Kidney epithelial cell (primary cell): ENCODE measurements at places on chromosomes 7 and 10. TPM values are rescaled to one million over a fixed set of nuclear protein-coding genes. Genes with fewer than 3 reads are reported as not detected.

GRCh38 chr10:43846968-43847367, 198.3 kb upstream of the ZNF32 start:
- DNase-seq: no peak

- no peak for DNase-seq
Measured at GRCh38 chr10:108049668-108050067, 885.2 kb upstream of the SORCS1 start.

- DNase-seq: no peak
Measured at GRCh38 chr7:43456200-43456599, 126.7 kb upstream of the STK17A start.

The NEUROG3 gene
- not detected in 2 replicates for total RNA-seq

The SCIN gene
- total RNA-seq: 8.6 and 14.7 TPM in 2 replicates

DNA sequence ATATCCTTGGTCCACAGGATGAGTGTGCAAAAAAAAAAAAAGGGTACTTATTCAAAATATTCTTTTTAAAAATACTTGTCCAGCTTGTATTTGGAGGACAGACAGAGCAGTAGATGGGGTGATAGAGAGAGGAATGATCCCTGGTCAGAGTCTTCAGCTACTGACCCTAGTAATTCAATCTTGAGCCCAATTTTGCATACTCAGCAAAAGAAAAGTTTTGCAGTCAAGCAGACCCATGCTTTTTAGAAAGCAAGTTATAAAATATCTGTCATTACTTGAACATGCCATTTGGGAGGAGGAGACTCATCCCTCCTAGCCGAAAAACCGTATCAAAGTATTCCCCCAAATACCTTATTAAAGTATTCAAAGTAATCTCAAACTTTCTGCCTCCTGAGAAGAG, 585.0 kb downstream of the KCNMA1 start:
- DNase-seq: no peak

DNA sequence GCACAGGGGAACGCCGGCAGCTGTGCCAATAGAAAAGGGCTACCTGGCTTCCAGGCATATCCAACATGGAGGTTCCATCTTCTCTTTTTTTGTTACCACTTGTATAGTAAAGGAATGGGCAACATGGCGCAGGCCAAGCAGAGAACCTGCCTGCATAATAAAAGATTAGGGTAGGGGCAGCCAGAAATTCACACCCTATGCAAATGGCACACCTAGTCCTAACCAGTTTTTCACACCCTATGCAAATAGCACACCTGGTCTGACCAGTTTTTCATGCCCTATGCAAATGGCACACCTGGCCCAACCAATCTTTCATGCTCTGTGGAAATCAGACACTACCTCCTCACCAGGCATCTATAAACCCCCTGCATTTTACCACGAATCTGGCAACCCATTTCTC, 369.5 kb downstream of the IPMK start:
- DNase-seq: no peak

The RBP3 gene
- total RNA-seq: not detected in 2 replicates

The MALSU1 gene
- 50.9 and 58.5 TPM in 2 replicates for total RNA-seq

DNA sequence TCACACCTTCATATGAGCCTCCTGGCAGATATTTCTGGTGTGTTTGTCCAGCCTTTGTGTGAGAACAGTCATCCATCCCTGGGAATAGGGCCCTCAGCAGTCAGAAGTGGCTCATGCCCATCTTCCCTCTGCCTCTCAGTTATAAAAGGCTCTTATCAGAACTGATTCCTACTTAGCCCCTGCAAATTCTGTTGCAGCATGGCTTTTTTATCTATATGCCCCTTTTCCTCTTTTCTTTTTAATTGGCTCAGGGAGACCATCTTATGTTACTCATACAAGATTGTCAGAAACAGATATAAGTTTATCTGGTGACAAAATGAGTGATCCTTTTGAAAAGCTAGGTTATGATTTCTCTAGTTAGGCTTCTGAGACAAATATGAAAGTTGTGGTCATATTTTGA, 194.1 kb downstream of the CREB5 start:
- no peak for DNase-seq

The SYNPO2L gene
- not detected in 2 replicates for total RNA-seq

The ATOH7 gene
- total RNA-seq: not detected in 2 replicates

GRCh38 chr10:127889605-127890195, 3.0 kb downstream of the CLRN3 start:
- DNase-seq: peak; percentile 34

The SGMS1 gene
- 27.0 and 45.7 TPM in 2 replicates for total RNA-seq

The CFAP43 gene
- 0.34 and 0.75 TPM in 2 replicates for total RNA-seq

DNA sequence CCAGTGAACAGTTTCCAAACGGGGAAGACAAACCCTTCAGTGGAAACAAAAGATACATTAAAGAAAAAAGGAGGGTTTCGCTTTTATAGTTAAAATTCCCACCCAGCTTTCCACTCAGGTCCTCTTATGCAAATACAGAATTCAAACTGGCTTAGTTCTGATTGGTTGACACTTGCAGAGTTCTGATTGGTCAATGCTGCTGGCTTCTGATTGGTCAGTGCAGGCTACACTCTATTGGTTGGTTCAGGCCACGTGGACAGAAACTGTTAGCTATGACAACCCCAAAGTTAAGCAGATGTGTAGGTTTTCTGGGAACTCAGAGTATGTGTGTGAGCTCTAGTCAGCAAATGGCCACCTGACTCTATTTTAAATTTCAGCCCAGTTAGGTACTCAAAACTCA, 80.0 kb downstream of the FBXL13 start:
- DNase-seq: no peak

The MMD2 gene
- total RNA-seq: not detected in 2 replicates

The SYT15B gene
- 0.21 and 0.82 TPM in 2 replicates for total RNA-seq

DNA sequence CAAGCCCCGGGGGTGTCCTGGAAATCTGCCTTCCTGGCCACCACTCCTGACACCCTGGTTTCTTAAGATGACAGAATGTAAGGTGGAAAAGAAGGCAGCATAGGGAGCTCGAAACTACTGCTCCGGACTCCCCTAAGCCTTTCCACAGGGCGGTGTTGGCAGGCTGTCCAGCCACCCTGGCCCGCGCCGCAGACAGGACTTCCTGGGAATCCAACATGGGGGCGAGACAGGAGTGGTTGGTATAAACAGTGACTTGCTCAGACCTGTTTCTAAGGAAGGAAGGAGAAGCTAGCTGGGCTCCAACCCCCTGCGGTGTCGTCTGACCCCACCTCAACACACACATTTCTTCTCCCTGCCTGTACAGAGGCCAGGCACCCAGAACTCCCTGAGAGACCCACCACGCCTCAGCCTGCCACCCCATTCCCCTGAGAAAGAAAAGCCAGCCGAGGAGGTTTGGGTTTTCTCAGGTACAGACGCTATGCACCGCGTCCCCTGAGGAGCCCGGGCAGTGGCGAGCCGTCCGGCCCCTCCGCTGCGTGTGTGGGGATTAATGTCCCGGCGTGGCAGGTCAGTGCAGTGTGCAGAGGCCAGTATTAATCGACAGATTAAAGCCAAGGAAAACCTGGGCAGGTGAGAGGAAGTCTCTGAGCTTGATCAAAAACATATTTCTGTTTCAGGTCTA, 349.6 kb upstream of the MKI67 start:
- no peak for DNase-seq

The HOXA5 gene
- 18.8 and 19.1 TPM in 2 replicates for total RNA-seq

The FRMD4A gene
- 27.4 and 28.2 TPM in 2 replicates for total RNA-seq

DNA sequence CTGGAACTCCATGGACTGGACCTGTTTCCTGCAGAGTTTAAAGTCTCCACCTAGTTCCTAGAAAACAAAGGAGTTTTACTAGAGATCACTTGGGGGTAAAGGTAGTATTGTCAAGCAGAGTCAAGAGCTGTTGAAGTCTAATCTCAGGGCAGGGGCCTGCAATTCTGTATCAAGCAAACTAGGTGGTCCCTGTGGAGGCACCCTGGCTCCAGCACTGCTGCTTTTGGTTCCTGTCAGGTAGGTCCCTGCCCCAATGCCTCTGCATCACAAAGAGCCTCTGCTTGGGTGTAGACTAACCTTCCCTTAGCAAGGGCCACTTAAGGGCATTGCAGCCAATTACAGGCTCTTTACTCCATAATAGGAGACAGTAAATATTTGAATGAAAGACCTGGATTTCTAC, 22.5 kb downstream of the ZSCAN25 start:
- DNase-seq: no peak

The GDF10 gene
- not detected in 2 replicates for total RNA-seq

DNA sequence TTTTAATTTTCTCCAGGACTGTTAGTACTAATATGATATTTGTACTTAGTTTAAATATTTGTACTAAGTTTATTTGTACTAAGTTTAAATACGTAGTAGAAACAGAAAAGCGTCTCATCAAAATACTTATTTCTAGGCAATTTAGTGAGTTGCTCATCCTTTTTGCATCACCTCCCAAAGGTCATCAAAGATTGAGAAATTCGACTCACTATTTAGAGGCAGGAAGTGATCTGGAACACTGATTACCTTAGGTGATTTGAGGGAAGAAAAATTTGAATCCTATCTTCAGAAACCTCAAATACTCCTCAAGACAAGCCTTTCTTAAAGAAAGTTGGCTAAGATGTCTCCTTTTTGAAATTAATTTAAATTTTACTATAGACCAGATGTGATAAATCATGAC, 14.5 kb downstream of the WNT16 start:
- DNase-seq: peak; percentile 9

DNA sequence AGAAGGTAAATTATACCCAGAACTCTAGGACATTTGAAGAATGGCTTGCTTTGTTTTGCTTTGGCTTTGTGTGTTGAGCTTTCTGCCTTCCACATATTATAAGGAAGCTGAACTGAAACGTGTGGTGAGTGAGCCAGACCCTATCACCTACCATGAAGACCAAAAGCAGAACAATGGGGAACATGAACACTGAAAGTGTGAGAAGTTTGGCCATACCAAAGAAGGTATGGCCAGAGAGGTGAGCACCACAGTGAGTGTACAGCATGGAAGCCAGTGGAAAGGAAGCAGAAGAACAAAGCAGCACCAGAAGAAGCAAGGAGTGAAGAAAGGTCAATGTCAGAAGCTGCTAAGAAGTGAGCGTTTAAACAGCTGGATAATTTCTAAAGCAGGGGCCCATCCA, 59.7 kb upstream of the CCDC71L start:
- DNase-seq: no peak

The FAM237B gene
- not detected in 2 replicates for total RNA-seq

DNA sequence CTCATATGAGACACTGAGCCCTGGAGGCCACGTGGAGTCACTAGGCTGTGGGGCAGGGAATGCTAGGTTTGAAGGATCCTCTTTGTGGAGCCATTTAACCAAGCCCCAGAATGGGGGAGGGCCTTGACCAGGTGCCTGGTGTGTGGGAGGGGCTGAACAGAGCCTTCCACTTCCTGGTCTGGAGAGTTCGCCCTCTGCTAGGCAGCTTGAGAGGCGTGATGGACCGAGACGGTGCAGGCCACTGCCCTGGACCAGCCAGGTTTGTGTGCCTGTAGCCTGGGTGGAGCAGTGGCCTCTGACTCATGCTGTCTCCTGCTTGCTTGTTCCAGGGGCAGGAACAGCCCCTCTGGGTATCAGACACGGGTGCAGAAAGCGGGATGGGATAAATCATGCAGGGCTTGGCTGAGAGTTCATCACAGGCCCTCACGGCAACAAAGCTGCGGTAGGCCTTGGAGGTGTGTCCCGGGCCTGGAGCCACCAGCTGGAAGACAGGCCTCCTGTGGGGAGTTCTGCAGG, 27.4 kb downstream of the ADAMTS14 start:
- peak; percentile 29 for DNase-seq
